ENCODE measurements at places on chromosomes 4 and X. TPM values are rescaled to one million over a fixed set of nuclear protein-coding genes. Genes with fewer than 3 reads are reported as not detected.

Gene RBM47
- 6.5 TPM for total RNA-seq

GRCh38 chrX:1725472-1725871, 110.6 kb downstream of the ASMT start:
- no peak for DNase-seq

Gene DNAAF6
- not detected for total RNA-seq

DNA sequence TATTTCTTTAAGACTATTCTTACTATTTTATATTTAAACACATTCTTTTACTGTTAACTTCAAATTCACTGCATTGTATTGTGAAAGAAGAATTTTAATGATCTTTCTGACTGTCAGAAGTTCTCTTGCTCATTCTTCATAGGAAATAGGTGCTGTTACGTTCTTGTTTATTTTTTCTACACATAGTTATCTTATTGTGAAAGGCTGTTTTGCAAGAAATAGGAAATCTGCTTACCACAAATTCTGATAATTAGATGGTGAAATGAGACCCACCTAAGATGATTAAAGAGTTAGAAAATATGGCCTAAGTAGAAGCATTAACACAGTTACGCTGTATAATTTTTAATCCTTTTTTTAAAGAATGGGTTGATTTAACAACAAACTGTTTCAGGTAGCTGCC, 316.1 kb upstream of the ZFP42 start:
- DNase-seq = no peak

DNA sequence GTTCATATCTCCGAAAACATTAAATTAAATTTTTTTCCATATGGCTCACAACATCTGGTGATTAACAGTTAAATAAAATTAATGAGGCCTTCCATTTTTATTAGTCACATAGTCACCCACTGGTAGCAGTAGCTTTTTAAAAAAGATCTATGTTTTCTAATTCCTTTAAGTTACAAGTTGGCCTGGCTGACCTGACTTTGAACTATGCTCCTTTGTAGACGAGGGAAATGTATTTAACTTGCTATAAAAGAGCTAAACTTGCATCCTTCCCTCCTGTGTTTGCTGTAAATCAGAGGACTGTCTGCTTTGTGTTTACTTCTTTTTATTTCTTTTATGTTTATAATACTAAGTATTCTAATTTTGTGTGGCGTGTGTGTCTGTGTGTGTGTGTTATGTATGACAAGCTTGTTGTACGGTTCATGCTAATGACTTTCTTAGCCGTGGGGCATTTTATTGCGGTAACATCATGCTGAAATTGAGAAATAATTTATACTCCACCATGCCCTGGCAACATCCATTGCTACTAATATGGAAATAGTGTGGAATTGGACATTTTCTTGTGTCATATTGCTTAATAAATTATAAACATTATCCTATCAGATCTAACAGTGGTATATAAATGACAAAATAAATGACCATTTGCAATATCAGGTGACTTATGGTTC, 241.7 kb downstream of the SNCA start:
- DNase-seq = no peak

DNA sequence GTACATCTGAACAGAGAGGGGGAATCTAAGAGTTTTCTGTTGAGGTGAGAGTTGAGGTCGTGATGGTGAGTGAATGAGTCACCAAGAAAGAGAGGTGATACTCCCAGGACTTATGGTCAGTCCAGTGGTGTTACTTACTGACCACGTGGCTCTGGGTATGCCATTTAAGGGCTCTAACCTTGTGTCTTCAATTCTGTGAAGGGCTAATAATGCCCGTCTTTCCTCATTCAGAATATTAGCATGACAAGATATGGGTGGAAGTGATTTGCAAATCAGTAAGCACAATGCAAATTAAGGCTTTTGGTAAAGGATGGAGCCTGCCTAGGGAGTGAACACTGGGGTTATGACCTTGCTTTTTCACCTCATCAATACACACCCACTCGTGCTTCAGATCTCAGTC, 75.2 kb downstream of the COQ2 start:
- DNase-seq = no peak

DNA sequence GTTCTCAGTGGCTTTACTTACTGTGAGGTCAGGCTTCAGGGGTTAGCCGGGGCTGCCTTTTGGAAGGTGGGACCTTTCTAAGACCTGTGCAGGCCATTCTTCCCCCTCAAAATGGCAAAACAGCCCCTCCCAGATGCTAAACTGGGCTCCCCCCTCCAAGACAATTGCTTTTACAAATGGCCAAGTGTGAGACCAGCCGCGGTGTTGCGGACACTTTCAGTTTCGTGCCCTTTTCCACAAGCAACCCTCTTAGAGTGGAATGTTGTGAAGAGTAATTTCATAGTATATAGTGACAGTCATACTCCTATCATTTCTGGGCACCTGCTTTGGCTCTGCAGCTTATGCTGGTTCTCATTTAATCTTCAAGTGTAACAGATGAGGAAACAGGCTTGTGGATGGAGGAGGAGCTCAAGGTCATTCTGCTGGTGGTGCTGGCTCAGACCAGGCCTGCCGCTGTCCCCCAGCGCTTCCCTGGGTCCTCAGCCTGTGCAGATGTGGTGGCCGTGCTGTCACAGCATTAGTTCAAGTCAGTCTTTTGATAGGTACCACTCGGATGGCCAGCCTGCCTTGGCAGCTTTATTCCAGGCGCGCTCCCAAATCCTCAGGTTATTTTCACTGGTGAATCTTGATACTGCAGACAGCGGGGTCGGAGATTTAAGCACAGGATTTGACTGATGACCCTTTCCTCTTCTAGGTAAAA, 55.0 kb upstream of the TADA2B start:
- DNase-seq = no peak

DNA sequence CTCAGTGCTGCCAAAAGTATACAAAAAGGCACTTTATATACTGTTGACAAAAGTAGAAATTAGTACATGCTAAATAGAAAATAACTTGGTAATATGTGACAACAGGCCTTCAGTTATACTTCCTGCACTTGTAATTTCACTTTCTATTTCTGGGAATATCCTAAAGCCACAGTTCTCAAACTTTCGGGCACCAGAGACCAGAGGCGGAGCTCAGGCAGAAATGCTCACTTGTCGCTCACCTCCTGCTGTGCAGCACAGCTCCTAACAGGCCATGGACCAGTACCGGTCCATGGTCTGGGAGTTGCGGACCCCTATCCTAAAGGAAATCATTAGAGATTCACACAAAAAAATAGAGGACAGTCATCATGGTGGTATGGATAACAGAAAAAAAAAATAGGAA, 25.7 kb downstream of the ACSL4 start:
- DNase-seq = no peak

DNA sequence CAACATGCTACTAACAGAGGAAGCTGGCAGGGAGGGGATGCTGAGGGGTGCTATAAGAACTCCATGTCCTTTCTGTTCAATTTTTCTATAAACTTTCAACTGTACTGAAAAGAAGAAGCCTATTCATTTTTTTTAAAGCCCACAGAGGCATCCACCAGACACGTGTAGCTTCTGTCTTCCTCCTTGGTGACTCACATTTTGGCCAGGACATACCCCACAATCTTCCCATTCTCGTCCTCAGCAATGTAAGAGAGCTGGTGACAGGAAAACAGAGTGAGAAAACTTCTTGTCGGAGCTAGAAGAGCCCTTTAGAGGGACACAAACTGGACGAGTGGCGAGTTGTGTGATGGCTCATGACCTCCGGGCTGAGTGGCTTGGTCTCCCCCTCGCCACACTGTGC, 1.1 kb downstream of the NAA10 start:
- no peak for DNase-seq

- DNase-seq = no peak
These were observed 40.1 kb downstream of the EVC start for GRCh38 chr4:5750946-5751665.

DNA sequence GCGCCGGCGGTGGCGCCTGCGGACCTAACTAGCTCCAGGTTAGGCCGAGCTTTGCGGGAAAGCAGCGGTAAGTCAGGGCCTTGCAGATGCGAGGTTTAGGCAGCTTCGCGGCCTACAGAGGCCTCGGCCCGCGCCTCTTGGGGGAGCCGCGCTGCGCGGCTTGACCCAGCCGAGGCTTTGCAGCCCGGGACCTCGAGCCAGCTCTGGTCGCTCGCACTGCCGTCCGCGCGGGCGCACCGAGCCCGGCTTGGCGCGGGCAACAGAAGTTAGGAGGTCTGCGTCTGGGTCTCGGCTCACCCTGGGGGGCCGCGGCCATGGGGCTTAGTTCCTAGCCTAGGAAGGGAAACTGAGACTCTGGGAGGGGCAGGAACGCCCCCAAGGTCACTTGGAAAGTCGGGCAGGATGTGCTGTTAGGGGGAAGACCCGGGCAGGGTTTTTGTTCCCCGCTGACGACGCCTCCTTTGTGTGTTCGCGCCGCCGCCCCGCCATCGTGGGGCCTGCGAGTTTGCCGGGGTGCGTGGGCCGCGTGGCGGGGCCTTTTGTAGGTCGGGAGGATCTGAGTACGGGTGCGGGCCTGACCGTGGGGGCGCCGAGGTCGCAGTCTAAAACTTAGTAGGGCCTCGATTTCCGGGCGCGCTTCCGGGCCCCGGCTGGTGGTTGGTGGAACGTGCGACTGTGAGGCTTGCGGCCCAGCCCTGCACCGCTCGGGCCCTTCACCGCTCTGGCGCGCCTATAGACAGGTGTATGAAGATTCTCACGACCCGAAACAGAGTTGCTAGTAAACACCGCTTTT, 482 bp downstream of the RNF4 start:
- peak; percentile 29 for DNase-seq

DNA sequence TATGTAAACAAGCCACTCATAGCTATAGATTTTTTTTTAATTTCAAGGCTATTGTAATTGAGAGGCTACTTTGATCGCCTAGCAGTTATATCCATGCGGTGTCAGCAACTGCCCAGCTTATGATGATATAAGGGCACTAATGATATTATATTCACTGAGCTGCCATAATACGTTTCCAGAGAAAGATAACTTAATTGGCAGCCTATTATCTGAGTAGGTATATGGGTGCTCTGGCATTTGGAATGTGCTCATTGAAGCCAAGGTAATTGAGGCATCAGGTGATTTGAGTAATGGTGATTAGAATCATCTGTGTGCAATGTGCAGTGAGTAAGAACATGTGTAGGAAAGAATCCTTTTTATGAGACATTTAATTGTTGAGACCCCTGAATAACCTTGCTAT, 490.0 kb downstream of the CENPC start:
- DNase-seq = no peak

Gene USP11
- total RNA-seq = 138 TPM

Gene WAS
- total RNA-seq = not detected

Gene MCF2
- total RNA-seq = not detected

- peak; percentile 65 for DNase-seq
These were observed 8.9 kb upstream of the HTRA3 start for GRCh38 chr4:8260656-8261111.

Gene RCHY1
- 35.3 TPM for total RNA-seq

Gene PLAC8
- not detected for total RNA-seq

DNA sequence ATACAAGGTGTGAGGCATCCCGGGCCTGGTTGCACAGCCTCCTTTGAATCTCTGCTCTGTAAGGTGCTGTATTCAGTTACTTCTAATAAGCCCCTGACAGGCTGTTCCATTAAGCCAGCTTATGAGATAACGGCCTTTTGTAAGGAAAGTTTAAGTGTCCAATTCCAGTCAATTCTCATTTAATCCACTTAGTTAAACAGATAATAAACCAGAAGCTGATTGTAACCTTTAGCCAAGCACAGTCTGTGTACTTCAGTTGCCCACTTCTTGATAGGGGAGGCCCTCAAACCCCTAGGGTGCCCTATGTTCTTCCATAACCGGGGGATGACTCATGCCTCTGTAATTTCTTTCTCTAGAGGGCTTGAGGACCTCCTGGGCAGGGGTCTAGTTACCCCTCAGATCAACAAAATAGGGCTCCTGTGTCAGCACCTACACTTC, 63.4 kb downstream of the RASL11B start:
- no peak for DNase-seq

Gene CHIC1
- 16.2 TPM for total RNA-seq

DNA sequence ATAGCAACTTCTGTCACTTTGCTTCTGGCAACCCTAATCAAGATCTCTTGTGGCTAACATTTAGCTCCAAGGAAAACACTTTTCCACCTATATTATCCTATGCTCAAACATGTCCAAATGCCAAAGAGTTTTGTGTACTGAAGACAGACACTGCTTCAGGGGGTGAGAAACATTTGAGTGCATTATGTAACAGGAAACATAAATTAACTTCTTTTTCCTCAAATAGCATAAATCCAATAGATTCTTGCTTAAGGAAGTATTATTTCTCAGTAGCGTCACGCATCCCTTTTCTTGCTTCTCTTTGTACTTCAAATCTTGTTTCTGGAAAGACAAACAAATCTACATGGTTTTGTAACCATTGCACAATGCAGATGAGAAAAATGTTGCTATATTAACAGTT, 839.1 kb downstream of the GLUD2 start:
- no peak for DNase-seq

- DNase-seq = no peak
These were observed 29.6 kb downstream of the PHOX2B start for GRCh38 chr4:41718907-41719306.

DNA sequence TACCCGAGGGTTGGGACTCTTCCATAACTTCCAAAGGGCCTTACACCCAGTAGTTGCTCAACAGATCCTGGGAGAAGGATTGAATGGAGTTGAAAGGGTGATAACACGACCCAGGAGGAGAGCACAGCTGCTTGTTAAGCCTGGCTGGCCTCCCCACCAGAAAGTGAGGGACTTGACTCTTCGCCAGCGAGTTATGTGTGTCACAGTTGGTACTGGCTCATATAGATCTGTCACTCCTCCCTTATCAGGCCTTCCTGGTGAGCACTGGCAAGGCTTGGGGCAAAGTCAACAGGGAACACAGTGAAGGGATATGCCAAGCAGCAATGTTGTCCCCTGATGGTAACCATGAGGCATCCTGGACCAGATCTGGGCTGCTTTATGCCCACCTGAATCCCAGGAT, 35.8 kb downstream of the APLN start:
- no peak for DNase-seq

DNA sequence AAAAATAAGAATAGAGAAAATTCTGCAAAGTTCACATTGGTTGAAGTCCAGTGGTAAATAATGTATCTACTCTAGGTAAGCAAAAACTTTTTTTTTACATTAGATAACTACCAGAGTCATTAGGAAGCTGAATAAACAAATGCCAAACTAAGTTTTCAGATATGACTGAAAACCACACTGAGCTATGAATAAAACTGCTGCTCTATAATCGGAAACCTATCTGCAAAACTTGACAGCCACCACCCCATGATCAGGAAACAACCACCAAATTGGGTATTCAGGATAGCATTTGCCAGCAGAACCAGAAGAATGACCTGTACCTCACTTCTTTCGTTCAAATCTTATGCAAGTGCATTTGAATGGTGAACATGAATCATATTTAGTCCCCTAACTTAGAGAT, 173.0 kb upstream of the TET2 start:
- no peak for DNase-seq

Measured in uterus (tissue), 4 donors.